T-helper 17 cell (primary cell): ENCODE measurements at places on chromosomes 7 and 10.

GRCh38 chr7:112064627-112065385 lies 141.4 kb downstream of the DOCK4 start:
- DNase-seq: no peak

DNA sequence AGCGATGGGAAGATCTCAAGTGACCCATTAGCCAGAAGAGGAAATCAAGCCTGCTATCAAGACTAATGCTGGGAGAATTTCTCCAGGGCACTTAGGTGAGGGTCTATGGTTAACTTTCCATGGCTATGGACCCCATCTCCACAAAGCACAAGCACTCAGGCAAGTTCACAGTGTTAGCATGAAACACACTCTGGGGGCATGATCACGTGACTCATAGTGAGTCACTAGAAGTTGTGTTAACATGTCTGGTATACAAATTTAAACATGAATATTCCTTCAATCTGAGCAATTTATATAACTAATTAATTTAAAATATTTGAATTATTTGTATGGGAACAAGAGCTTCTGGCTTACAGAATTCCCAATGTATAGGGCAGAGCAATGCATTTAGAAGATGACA lies 131.8 kb downstream of the FAM204A start:
- DNase-seq: no peak

- DNase-seq: no peak
These were observed 118.5 kb downstream of the CREB5 start for GRCh38 chr7:28530803-28531175.

GRCh38 chr7:30764030-30764975 lies 6.9 kb upstream of the MINDY4 start:
- DNase-seq: no peak

GRCh38 chr7:24922099-24922773 lies 57.7 kb downstream of the OSBPL3 start:
- no peak for DNase-seq

GRCh38 chr10:98696516-98696915 lies 249.8 kb upstream of the HPS1 start:
- no peak for DNase-seq

DNA sequence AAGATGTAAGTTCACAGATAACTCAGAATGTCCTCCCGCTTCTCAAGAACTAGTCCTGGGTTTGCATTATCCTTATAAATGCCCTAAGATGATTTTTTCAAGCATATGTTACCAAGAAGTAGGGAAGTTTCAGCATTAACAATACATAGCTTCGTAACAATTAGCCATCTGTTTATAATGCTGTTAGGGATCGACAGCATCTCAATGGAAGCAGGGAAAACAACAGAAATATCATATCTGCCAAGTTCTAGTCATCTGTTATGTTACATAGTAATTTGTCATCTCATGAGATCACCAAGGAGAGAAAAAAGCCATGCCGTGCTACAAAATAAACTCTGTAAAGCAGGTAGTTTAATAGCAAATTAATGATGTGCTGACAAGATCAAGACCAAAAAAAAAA lies 731.5 kb upstream of the C7orf33 start:
- DNase-seq: no peak

DNA sequence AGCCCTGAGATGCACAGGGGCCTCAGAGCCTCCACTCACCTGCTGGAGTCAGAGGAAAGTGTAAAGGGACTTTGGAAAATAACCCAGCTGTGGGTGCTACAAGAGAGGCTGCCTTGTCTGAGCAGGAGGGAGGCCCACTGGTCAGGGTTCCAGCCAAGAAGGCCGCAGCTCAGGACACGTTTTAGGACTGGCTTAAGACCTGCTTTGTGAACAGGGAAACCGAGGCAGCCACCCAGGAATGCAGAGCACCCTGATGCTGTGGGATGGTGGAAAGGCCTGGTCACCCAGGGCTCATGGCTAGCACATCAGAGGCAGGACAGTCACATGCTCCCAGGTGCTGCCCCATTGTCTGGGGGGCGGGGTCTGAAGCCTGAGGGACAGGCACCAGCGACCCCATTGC lies 38.9 kb upstream of the CHST15 start:
- DNase-seq: no peak

DNA sequence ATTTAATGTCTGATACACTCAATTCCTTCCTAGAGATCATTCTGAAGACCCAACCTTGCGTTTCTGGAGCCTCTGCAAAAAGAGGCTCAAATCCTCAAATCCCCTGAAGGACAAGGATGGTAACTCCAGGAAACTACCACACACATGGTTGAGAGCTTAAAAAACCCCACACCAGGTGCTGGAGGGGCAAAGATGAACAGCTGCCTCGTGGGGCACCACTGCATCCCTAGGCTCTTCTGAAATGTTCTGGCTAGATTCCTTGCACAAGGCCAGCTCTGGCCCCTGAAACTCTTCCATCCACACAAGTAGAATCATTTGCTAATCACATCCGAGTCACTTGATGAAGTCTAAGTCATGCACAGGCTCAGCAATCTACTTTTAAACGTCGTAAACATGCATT lies 286.6 kb downstream of the ELMO1 start:
- DNase-seq: no peak

DNA sequence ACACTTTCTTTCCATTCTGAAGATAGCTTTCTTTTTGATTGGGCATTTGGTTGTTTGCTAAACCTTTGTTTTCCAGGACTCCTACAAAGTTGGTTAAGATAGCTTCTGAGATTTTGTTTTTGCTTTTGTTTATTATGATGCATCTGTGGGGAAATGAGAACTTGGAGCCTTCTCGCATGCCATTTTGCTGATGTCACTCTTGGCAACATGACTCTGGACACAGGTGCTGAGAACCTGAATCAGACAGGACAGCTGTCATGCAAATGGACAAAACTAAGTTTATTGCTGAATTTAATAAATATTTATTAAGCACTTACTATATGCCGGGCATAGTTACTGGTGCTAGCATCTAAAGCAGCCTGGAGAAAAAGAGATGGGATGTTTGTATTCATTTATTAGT lies 274.1 kb downstream of the ZEB1 start:
- DNase-seq: no peak

DNA sequence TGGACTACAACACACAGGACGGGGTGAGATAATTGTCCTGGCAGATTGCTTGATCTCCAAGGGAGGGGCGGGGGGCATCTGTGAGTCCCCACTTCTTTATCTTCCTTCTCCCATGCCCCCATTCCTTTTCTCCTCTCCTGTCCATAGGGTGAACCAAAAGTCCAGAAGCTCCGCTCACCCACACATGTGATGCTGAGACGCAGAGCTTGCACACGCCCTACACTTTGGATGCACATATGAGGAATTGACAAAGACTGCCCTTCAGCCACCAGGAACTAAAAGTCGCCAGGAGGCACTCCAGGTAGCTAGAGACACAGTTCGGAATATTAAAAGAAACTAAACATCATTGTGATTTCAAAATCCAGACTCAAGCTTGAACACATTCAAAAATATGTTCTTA lies 112.7 kb upstream of the FGFR2 start:
- no peak for DNase-seq

DNA sequence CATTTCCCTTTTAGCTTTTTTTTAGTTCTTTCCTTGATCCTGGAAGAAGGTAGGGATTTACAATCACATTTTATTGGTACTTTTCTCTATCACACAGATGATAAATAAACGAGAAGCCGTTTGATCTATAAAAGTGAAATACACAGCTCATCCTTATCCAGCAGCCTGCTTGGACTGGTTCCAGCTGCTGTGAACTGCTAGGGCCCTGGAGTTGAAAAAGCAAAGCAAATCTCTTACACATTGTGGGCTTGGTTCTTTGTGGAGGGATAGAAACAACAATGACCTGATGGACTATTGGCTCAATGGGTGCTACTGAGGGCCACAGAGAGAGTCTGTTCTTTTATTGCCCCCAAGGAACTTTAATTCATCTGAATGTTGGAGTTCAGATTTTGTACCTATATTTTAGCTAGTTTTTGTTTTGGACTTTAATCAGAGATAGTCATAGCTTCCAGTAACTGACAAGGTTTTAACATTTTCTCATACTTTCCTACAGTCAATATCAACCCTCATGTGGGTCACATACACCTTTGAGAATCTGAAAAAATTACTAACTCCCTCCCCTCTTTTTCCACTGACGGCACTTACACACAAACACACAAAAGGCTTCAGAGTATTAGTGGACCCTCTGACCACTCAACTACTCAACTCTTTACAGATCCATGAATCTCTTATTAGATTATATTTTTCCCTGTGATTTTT lies 91.6 kb upstream of the CCDC6 start:
- no peak for DNase-seq

DNA sequence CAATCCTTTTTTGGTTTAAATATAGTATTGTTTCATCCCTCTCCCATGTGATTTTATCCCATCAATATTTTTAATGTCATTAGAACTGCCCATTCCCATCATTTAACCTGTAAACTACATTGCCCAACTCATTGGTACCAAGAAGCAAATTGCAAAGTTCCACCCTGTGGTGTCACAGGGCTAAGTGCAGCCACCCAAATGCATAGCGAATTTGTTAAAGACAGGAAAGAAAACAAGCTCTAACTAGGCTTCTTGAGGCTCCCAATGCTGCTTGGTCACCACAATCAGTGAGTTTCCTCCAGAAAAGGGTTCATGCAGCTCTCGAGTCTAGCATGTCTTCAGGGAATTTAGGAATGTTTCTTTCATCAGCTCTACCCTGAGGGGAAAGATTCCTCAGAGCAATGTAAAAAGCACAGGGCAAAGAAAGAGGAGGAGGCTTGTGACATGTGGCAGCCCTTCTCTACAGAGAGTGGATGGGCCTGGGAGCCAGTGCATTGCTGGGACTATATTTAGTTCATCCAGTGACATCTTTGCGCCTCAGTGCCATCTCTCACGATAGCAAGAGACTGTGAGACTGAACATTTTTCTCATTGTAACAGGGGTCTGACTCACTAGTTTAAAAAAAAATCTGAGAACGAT lies 58.1 kb downstream of the CAV1 start:
- DNase-seq: no peak

DNA sequence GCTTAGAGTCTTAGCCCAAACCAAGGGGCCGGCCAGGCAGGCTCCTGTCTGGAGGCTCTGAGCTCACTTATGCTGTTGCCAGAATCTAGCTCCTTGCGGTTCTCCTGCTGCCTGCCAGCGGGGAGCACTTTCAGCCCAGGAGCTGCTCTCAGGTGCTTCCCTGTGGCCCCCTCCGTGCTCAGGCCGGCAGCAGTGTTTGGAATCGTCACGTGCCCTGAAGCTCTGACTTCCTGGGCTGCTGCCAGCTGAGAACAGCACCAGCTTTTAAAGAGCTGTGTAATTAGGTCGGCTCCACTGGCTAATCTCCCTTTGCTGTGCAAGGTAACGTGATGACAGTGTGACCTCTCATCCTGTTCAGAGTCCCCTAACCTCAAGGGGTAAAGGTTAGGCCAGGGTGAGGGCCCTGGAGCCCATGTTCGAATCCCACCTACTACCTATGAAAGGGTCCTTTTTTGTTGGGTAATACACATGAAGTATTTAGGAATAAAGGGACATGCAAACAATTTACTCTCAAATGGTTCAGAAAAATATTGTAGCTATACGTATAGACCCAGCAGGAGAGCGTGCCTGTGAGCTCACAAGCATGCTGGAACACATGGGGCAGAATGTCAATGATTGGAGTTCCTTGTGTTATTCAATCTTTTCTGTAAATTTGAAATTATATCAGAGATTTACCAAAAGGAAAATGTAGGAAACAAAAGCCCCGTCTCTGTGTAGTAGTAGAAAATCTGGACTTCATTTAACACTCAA lies 16.6 kb downstream of the ZNF862 start:
- DNase-seq: peak; percentile 29

GRCh38 chr10:36630267-36630666 lies 495.1 kb upstream of the ANKRD30A start:
- no peak for DNase-seq

DNA sequence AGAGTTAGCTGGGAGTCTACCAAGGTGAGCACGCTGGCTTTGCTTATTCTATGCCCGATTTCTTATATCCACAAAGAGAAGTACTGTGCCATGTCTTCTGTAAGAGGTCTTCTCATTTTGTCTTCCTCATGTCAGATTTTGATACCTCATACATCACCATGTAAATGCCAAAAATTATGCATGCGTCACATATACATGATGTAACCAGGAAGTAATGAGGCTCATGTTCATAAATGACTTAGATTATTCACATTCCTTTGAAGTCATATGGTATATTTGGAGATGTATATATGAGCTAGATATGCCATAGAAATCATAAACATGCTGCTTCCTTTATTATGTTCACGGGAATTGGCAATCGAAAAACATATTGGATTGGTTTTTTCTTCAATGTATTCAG lies 97.7 kb upstream of the CELF2 start:
- no peak for DNase-seq

DNA sequence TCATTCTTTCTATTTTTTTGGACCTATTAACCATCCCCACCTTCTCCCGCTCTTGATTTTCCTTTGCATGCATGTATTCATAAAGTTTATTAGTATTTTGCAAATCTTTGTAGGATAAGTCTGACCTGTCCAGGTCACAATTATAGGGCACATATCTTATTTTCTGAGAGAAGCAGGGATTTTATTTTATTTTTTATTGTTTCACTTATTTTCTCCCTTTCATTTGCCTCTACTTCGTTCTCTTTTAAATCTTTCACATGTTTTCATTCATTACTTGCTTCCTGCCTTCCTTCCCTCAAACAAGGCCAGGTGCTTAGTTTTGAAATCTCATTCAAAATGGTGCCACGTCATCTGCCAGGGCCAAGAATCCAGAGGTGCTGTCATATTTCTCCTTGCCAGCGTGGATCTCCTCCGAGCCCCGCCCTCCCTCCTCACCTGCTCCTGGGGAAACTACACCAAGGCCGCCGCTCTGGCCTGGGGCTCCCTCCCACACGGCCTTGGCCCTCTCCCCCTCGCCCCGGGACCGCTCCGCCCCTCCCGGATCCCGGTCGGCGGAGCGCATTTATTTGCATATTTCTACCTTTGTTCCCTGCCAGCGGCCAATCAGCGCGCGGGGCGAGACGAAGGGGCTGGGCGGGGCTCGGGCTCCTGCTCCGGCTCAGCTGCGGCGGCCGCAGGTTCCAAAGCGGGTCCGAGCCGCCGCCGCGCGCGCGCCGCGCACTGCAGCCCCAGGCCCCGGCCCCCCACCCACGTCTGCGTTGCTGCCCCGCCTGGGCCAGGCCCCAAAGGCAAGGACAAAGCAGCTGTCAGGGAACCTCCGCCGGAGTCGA lies at the start of gene TSPAN13:
Gene TSPAN13, plus strand, starts transcription at position 654 of the 830 bp plus-strand sequence. CDS start 213 bp downstream, outside the sequence.
- peak; percentile 19 for DNase-seq

DNA sequence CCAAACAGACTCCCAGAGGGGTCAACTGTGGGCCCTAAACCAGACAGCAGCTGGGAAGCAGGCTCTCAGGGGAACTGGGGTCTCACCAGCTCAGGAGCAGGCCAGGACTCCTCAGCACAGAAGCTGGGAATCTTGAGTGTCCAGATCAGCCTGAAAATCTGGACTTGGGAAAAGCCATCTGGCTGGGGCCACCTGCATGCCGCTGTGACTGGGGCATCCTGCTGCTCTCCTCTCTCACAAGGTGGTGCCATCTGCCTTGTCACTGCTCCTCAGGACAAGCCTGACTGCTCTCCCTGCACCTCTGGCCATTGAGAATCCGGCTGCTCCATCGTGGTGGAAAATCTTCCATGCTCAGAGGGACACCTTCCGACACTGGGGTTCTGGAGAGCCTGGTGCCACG lies 141.4 kb downstream of the PLPP4 start:
- no peak for DNase-seq

GRCh38 chr10:18436902-18437301 lies 214.5 kb downstream of the NSUN6 start:
- DNase-seq: no peak

- DNase-seq: no peak
These were observed 8.9 kb downstream of the MYO1G start for GRCh38 chr7:44969701-44970522.

- DNase-seq: no peak
These were observed 25.8 kb downstream of the AKR1C8 start for GRCh38 chr10:5159126-5159525.
